ENCODE measurements at places on chromosomes 11 and 22.
A peak's percentile ranks its signal among the peaks of the same experiment; 100 is the strongest.

GRCh38 chr11:23586173-23586572 lies 725.9 kb upstream of the CCDC179 start:
- no peak for DNase-seq

DNA sequence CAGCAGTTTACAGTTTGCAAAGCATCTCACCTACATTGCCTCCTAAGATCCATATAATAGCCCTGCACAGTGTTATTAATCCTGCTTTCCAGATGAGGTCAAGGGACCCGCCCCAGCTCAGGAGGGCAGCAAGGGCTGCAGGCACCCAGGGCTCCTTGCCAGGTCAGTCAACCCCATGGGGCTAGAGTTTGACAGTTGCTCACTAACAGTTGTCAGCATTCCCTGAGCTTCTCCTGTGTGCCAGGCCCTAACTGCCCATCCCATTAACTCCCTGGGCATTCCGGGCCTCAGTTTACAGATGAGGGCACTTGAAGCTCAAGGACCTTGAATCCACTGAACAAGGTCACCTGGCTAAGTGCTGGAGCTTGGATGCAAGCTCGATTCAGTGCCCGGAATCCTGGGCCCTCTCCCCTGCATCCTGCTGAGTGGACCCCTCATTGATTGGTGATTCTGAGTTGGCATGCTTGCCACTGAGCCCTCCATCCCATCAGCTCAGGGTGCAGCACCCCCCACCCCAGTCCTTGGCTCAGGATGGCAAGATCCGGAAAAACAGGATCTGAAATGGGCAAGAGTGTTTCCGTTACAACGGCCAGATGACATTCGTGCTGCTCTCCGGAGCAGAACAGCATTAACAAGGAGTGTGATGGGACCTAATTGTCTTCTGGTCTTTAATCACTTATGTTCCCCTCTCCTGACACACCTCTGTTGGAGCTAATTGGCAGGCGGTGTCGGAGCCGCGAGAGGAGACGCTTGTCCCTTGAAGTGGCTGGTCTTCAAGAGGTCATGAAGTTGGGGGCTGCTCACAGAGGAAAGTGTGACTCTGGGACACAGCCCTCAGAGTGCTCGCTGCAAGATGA lies 87.4 kb upstream of the SHISAL1 start:
- DNase-seq, result no peak

- DNase-seq, result peak; percentile 66
These were observed 27.6 kb downstream of the PKNOX2 start for GRCh38 chr11:125192183-125192582.

DNA sequence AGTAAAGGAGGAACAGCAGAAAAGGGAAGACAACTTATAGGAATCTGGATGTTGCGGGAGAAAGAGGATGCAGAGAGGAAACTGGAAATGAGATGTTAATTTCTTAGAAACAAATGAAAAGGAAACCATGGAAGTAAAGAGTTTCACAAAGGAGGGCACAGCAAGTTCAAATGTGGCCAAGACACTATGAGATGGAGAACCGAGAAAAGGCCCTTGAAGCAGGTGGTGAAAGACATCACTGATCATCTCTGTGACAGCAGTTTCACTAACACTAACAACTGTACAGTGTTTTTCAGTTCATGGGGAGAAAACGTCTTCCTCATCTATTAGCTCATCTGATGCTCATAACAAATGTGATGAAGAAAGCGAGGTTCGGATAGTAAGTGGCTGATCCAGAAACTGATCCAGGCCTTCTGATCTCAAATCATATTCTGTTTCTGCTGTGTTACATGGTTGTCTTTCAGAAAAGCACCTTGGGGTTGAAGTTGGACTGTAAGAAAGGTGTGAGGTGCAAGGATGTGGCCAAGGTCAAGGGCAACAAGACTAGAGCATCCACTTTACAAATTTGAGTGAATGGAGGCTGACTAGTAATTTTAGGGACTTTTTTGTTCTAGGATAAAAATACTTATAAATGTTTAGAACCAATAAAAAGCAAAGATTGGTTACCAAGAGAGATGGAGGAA lies 492.1 kb upstream of the CADM1 start:
- DNase-seq, result no peak
